ENCODE measurements at places on chromosomes 3 and 15.
A peak's percentile ranks its signal among the peaks of the same experiment; 100 is the strongest.

DNA sequence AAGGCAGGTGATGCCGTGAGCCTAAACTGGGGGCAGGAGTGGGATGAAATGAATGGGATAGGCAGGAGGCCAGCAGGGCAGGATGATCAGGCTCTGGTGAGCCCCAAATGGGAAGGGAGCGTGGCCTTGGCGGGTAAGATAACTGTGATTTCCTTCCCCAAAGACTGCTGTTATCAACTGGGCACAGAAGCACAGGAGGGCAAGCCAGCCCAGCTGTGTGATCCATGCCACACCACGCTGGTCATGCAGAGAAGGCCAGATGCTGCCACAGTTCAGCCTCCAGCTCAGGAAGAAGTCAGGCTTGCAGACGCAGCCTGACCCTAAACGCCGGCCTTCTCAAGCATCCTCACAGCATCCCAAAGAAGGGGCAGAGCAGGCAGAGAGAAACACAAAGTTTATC lies 52.1 kb upstream of the GNB5 start:
- no peak for DNase-seq
- H3K36me3 ChIP-seq = no peaks in the 10 kb centered on the region
- no peak overlapping the region for H3K27ac ChIP-seq
- no peaks in the 10 kb centered on the region for H3K4me1 ChIP-seq
- H3K27me3 ChIP-seq = no peaks in the 10 kb centered on the region
- no peak overlapping the region for H3K4me3 ChIP-seq

GRCh38 chr3:119812491-119813058 lies 30.7 kb downstream of the NR1I2 start:
- H3K4me1 ChIP-seq = no peaks in the 10 kb centered on the region
- no peaks in the 10 kb centered on the region for H3K36me3 ChIP-seq
- H3K27me3 ChIP-seq = no peaks in the 10 kb centered on the region
- no peak for DNase-seq

DNA sequence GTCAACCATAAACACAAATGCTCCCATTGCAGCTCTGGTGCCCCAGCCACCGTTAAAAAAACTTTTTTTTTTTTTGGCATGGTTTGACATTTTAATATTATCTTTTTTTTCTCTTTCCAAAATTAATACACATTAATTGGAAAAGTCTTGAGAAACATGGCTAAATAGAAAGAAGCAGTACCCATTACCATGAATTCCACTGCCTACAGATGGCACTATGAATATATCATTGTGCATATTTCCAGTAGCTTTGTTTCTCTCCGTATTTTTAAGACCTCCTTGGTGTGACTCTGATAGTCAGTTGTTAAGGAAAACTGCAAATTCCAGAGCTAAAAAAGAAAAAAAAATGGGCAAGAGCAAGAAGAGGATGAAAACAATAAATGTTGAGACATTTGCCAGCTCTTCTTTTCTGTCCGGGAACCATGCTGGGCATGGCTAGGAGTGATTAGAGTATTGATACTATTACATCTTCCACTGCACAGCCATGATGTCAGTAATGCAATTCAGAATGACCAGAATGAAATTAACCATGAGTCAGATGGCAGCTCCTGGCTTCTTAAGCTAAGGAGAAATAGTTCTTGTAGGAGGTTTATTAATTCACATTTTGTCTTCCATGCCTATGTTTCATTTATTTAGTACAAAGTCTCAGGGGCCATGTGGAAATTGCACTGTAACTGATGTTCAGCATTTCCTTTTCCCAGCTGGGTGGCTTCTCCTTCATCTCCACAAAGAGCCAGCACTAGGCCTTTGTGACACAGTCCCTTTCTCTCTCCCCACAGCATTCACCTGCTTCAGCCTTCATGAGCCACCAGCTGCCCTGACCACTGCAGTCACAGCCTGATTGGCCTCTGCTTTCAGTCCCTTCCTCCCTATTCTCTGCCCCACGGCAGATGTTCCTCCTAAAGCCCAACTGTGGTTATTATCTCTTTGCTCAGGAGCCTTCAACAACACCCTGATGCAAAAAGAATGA lies 31.8 kb downstream of the SLC7A14 start:
- no peak overlapping the region for H3K27ac ChIP-seq
- no peaks in the 10 kb centered on the region for H3K4me1 ChIP-seq
- no peak overlapping the region for H3K4me3 ChIP-seq
- DNase-seq = peak; percentile 32
- H3K27me3 ChIP-seq = no peaks in the 10 kb centered on the region

GRCh38 chr3:72538070-72538745 lies 310.0 kb downstream of the SHQ1 start:
- DNase-seq = no peak
- H3K36me3 ChIP-seq = no peaks in the 10 kb centered on the region
- no peak overlapping the region for H3K4me3 ChIP-seq
- H3K27me3 ChIP-seq = no peaks in the 10 kb centered on the region

DNA sequence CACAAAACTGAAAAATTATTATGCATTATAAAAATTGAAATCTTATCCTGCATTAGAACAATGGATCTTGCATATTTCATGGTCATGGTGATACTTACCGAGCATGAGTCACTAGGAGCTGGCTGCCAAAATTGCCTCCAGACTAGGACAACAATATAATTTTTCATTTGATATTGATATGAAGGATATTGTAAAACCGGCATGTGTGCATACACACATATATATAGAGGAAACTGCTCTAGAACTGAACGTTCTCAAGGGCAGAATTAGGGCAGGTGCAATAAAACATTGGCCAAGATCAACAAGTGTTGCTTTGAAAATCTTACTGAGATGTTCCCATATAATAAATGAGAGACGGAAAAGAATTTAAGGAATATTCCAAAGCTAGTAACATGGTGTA lies 319.4 kb upstream of the POU1F1 start:
- H3K4me1 ChIP-seq = no peaks in the 10 kb centered on the region
- no peak for DNase-seq
- H3K27me3 ChIP-seq = no peaks in the 10 kb centered on the region
- no peak overlapping the region for H3K27ac ChIP-seq

All from PC-9 (cell line).